ENCODE measurements at places on chromosomes 5 and 9. TPM values are rescaled to one million over a fixed set of nuclear protein-coding genes. Genes with fewer than 3 reads are reported as not detected.

GRCh38 chr5:37554938-37555337 is 175.8 kb downstream of the WDR70 start:
- no peaks in the 10 kb centered on the region for H3K36me3 ChIP-seq
- peaks cover 3% of the 10 kb centered on the region for H3K4me1 ChIP-seq
- H3K27me3 ChIP-seq = no peaks in the 10 kb centered on the region
- no peak overlapping the region for H3K4me3 ChIP-seq
- no peak for DNase-seq
- H3K27ac ChIP-seq = no peak overlapping the region

- H3K4me1 ChIP-seq = no peaks in the 10 kb centered on the region
- DNase-seq = no peak
- H3K36me3 ChIP-seq = peaks cover 5% of the 10 kb centered on the region
- H3K27me3 ChIP-seq = no peaks in the 10 kb centered on the region
Measured at GRCh38 chr9:132037458-132037857, 42.2 kb downstream of the MED27 start.

DNA sequence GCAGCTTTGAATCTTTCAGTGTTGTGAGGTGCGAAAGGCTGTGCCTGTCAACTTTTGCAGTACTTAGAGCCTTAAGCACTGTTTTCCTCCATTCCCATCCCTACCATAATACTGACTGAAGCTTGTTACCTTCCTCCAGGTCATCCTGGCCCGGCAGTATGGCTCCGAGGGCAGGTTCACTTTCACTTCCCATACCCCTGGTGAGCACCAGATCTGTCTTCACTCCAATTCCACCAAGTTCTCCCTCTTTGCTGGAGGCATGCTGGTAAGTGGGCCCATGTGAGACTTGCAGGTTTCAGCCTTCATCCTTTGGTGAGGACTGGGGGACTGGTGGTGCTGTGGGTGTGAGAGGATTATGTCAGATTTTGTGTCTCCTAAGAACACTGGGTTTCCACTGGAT is 1.5 kb downstream of the TMED9 start:
- H3K27ac ChIP-seq = no peak overlapping the region
- DNase-seq = no peak
- peaks cover 8% of the 10 kb centered on the region for H3K4me1 ChIP-seq
- peaks cover 5% of the 10 kb centered on the region for H3K27me3 ChIP-seq
- peaks cover 37% of the 10 kb centered on the region for H3K36me3 ChIP-seq

GRCh38 chr5:77852514-77853352 is 76.6 kb upstream of the TBCA start:
- peaks cover 18% of the 10 kb centered on the region for H3K27me3 ChIP-seq
- H3K27ac ChIP-seq = no peak overlapping the region
- H3K4me1 ChIP-seq = peaks cover 5% of the 10 kb centered on the region
- H3K36me3 ChIP-seq = no peaks in the 10 kb centered on the region
- H3K4me3 ChIP-seq = peak overlapping the region; percentile 48

DNA sequence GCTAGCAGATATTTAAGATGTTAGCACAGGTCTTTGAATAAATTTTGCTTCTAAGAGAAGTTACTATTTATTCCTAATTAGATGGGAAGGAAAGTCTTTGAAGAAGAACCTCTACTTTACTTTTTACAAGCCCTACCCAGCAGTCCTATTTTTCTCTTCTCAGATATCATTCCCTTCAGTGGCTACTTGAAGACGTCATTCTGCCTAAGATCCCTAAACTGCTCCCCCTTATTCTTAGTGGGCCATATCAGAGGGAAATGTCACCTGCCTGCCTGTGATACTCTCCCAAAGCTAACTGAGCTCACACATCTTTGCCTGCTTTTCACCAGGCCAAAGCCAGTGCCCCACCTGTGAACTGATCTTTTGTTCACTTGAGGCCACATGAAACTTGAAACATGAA is 16.5 kb upstream of the TMED9 start:
- no peak for DNase-seq
- H3K4me3 ChIP-seq = no peak overlapping the region
- no peaks in the 10 kb centered on the region for H3K4me1 ChIP-seq
- H3K27ac ChIP-seq = no peak overlapping the region
- H3K27me3 ChIP-seq = no peaks in the 10 kb centered on the region
- H3K36me3 ChIP-seq = no peaks in the 10 kb centered on the region

- no peaks in the 10 kb centered on the region for H3K36me3 ChIP-seq
- no peaks in the 10 kb centered on the region for H3K27me3 ChIP-seq
- no peak for DNase-seq
- H3K4me1 ChIP-seq = peaks cover 3% of the 10 kb centered on the region
- H3K27ac ChIP-seq = no peak overlapping the region
- H3K4me3 ChIP-seq = no peak overlapping the region
Measured at GRCh38 chr5:145942201-145942600, 5.8 kb downstream of the SH3RF2 start.

ADRA1B gene
- total RNA-seq = 0.09 TPM

REEP2 gene
- 1.6 TPM for total RNA-seq

PKD2L2 gene
- not detected for total RNA-seq

FAM53C gene
- total RNA-seq = 16.7 TPM

NME5 gene
- total RNA-seq = 1.2 TPM

PHF24 gene
- 0.28 TPM for total RNA-seq
